ENCODE measurements at places on chromosomes 12 and 14.

DNA sequence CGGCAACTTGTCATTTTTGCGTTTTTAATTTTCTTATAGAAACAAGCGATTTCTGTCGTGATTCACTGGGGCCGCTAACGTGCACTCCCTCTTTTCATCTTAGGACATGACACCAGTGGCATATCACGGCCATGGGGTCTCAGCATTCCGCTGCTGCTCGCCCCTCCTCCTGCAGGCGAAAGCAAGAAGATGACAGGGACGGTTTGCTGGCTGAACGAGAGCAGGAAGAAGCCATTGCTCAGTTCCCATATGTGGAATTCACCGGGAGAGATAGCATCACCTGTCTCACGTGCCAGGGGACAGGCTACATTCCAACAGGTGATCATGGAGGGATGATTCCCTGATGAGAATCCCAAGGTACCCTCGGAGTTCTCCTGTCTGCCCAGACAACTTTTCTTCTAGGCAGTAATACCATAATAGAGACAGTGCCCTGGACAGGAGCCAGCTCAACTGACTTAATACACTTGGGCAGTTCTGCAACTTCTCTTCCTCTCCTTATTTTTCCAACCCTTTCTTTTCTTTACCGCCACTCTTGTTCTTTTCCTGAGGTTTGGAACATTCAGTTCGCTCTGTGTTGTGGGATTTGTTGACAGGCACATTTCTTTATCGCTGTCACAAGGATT, 821 bp downstream of the TMEM106C start:
- DNase-seq = no peak

DNA sequence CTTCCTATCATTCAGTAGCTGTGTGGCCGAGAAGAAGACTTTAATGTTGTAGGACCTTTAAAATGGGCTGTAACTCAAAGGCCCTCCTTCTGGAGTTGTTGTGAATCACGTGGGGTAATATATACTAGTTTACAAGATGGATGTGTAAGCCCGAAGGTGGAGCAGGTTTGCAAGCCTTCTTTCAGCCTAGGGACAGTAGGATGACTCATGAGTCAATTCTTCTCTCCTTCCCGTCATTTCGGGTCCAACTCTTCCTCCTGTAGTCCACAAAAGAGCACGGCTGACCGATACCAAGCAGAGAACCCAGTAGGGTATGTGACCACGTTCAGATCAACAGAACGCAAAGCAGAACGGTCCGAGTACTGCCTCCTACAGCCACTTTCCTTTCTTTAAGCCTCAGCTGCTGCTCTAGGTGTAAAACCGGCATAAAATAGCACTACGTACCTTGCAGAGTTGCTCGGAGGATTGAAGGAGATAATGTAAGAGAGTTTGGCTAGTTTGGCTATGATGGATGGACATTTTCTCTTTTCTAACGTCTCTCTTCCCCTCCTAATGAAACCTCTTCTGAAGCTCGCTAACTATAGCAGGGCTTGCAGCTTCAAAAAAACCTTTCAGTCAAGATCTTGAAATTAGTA, 1.3 kb upstream of the RASSF3 start:
- no peak for DNase-seq

DNA sequence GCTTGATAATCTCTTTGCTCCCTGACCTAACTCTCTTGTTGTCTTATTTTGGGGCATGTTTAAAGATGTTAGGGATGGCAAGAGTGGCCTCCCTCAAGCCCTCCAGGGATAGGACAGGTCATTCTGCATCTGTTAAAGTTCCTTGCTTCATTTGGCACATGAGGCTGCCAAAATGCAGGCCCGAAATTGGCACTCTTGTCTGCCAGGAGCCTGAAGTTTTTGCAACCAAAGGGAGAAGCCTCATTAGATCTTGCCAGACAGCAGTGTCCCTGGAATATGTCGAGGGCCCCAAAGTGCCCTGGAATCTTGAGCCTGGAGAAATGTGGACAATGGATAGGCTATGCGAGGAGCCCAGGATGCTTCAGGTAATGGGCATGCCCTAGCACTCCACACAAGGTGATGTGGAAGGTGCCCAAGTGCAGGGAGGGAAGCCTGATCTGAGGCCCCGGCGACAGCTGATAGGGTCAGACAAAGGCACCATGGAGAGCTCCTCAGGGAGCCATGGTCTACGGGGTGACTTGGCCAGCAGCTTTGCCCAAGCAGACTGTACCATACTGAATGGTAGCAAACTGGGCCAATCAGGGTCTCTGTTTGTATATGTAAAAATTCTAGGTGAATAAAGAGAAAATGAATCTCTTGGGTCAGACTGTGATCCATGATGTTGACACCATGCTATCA, 173.0 kb upstream of the WSCD2 start:
- no peak for DNase-seq

GRCh38 chr14:102923201-102923924, 900 bp downstream of the AMN start:
- no peak for DNase-seq

- no peak for DNase-seq
These were observed 68.9 kb upstream of the SAV1 start for GRCh38 chr14:50736932-50737419.

- DNase-seq = no peak
These were observed 3.2 kb downstream of the TDRD9 start for GRCh38 chr14:103931422-103931821.

DNA sequence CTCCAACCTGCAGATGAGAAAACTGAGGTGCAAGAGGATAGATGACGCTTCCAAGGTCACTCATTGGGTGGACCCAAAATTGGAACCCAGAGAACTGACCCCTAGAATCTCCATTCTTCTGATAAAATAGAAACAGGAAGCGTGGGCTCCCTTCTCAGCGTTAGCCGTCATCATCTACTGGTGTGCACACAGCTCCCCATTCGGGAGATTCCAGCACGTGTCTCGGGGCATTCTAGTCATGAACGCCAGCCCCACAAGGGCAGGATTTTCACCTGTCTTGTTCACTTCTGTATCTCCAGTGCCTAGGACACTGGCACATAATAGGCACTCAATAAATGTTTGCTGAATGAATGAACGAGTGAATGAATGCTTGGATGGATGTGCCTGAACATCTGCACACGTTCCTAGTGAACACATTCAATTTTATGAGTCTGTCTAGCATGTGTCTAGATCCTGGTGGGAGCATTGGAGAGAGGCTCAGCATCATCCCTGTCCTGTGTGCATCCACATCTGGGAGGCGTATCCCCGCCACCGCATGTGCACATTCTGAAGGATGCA, 30.5 kb downstream of the RASAL1 start:
- no peak for DNase-seq

GRCh38 chr12:70950451-70950850, 29.9 kb upstream of the PTPRR start:
- no peak for DNase-seq

GRCh38 chr14:90788031-90788430, 28.2 kb downstream of the TTC7B start:
- DNase-seq = no peak

DNA sequence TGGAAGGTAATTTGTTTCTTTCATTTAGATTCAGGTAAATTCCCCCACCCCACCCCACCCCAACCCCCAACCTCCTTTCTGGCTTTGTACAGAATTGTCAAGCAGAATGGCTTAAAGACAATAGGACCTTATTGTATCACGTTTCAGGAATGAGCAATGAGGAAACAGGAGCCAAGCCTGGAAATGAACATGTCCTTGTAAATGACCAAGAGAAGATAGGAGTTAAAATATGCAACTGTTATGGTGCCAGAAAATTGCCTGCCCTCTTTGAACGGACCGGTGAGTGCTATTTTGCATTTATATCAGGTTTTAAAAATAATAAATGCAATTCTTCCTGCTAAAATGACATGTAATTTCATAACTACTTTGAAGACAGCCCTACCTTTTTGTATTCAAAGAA, 141.6 kb upstream of the PELI2 start:
- no peak for DNase-seq

- DNase-seq = no peak
These were observed 276.3 kb upstream of the CRY1 start for GRCh38 chr12:107369679-107370078.

DNA sequence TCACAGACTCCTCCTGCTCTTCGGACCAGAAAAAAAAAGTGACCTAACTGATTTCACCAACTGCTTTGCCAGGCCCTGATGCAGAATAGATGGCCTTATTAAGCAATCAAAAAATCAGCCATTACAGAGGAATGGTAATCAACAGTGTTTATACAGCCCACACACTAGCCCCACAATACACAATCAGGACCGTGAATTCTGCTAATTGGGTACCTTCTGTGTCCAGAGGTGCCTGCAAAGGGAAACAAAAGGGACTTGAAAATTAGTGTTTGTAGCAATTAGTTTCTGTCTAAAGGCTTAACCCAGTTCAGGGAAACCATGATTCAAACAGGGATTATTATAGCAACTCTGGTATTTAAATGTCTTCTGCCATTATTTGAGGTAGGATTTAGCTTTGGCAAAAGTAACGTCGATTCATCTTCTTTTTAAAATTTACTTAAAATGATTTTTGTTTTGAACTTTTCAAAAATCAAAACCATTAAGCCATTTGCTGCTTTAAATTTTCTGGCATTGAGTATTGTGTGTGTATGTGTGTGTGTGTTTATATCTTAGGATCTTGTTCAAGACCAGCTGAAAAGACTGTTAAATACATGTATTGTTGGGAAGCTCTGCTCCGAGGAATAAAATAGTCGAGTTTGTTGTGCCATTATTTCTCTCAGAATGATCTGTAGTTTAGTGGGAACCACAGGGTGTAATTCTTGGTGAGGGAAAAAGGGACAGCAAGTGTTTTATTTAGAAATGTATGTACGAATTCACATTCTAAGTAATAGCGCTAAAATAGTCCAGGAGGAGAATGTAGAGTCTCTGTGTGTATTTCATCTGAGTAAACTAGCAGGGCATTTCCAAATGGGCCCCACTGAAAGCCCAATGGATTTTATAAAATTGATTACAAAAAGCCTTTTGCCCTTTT, 156.1 kb downstream of the PTCSC3 start:
- no peak for DNase-seq

DNA sequence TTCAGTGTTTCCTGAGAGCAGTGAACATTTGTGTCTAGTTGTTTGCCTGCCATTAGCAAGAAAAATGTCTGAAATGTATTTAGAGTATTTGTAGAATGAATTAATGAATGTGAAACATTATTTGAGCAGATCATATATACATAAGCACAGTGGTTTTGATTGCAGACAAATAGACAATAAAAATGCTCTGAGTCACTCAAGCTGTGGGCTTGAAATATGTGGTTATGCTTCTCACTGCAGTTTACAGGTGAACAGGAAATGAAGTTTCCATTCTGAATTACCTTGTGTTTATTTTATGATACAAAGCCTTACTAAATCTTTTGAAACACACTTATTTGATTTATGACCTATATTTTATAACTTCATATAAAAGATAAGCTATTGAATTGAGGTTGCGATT, 827.7 kb downstream of the TMTC2 start:
- DNase-seq = no peak

DNA sequence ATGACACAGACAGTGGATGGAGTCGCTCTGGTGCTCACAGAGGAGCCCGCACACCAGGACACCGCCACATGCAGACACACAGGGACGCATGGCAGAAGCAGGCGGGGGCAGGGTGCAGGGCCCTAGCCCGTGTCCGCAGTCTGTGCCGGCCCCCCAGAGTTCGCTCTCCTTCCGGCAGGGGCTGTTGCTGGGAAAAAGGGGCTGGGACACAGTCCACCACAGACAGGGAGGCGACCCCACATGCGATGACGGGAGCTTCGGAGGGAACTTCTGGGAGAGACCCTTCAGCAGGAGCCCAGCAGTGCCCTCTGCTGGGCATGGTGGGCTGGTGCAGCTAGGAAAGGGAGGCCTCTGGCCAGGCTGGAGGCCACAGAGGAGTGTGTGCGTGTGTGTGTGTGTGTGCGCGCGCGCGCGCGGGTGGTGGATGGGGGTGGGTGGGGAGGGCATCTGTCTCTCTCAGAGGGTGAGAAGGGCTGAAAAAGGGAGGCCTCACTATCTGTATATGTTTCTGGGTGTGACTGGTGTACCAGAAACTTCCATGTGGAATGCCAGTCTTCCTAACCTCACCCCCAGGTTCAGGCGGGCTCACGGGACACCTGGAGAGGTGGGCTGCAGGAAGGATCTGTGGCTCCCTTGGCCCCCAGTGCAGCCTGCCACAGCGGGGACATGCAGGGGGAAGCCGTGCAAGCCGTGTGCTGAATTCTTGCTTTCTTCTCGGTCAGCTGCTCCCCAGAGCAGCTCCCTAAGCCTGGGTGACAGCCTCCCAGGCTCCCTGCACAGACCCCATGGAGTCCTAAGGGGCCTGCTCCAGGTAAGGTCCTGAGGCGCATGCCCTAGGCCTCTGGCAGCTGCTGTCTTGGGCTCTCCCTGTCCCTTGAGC, 60.7 kb downstream of the PLEKHG3 start:
- DNase-seq = peak; percentile 48
